ENCODE measurements at places on chromosomes 7 and 10. TPM values are rescaled to one million over a fixed set of nuclear protein-coding genes. Genes with fewer than 3 reads are reported as not detected.

Gene EPO
- total RNA-seq: not detected

DNA sequence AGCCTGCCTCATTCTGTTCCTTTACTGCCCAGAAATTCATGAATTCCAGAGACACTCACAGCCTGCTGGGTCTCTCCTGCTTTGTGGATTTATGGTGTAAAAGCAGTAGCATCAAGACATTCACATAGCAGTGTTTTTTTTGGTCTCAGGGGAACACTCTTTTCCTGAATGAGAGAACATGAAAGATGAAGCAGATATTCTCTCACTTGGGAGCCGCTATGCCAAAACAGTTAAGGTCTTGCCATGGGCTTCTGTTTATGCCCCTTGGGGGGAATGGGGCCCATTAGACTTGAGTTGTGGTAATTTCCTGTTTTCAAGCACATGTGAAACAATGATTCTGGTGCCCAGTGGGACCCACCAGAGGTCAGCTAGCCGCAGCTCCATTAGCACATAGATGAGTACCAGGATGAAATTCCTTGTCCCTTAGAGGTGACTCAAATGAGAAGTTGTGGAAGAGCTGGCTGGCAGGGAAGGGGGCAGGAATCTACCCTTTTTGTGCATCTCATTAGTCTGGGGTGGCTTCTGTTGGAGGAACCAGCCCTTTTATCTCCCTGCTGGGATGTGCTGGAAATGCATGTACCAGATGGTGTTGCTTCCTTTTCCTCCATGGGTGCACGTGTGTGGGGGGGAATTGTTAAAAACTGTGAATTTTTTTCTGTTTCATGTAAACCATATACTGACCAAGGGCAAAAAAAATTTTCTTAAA is 13.3 kb downstream of the BMPER start:
- no peak for DNase-seq

Gene AQP1
- total RNA-seq: 191 TPM

DNA sequence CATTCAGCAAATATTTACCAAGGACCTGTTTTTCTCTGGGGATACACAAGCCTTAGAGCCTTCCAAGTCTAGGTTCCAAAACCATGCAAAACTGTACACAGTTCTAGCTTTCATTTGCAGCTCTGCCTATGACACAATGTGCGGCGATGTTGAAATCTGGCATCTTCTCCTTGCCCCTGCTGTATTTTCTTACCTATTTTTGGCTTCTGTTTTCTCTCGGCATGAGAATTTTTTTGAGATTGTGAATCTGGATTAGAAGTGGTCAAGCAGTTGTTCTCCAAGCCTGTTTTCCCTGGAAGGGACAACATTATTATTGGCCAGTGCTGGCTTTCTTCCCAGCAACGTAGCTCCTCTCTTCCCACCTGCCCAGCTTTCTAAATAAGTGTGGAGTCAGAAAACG is 176.3 kb downstream of the CREB5 start:
- DNase-seq: no peak

DNA sequence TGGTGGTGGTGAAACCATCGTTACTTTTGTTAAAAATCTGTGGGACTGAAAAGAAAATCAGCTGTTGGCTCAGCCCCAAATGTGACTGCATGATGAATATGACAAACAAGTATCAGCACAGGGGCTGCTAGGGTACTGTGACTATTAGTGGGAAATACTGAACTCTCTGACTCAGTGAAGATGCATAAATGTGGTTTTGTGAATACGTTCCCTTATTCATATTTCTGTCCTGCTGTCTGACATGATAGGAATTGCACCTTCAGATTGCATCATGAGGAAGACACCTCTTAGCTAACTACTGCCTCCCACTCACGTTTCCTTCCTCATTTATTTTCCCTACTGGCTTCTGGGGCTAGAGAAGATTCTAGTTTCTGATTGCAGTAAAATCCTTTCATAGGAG is 1.4 kb downstream of the CLEC5A start:
- DNase-seq: no peak

- no peak for DNase-seq
These were observed 1.1 kb downstream of the SNX13 start for GRCh38 chr7:17939211-17939605.

DNA sequence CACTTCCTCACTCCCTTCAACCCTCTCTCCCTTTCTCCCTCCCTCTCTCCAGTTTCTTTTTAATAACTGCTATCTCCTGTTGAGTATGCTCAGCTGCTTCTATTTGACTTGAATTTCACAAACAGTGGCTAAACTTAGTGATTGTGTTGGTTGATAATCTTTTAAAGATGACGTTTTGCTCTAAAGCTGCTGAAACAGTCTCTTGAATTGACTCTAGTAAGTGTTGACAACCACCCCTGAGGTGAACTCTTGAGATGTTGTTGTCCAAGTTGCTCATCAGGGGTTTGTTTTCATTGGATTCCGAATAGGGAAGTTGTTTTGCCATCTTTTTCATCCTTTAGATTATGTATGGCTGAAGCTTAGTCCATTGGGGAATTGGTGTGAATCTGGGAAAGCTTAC is 176.2 kb downstream of the TWIST1 start:
- DNase-seq: no peak

Gene CXCL12
- 81.9 TPM for total RNA-seq

Gene ZNF282
- total RNA-seq: 14.0 TPM

GRCh38 chr7:55065511-55066229 is 46.9 kb downstream of the EGFR start:
- DNase-seq: no peak

DNA sequence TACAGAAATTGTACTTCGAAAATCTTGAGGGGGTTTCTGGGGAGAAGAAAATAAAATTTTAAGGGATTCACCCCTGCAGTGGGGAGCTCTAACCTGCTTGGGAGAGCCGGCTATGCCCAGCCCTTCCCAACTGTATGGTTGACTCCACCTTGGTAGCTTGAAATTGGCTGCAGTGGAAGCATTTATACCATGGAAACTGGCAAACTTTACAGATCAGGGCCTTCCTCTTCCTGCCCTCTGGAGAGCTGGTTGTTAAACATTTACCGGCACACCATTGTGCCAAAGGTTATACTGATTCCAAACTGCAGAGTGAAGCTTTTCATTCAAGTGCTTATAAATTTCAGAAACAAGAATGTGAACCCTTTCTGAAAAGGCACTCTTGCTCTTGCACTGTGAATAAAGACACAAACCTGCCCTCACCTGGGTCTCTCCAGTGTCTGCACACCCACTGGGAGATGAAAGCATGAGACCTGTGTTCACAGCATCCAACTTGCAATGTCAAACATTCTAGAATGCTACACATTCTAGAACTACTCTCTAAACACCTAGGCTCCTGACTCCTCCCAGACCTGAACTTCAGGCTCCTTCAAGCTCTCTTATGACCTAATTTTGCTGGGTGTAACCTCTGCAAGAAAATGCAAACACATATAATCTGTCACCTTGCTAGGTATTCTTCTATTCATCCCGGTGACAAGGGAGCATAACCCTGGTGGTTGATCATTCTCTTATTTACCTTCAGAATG is 44.7 kb downstream of the ABLIM1 start:
- DNase-seq: no peak

Measured in sigmoid colon (tissue), 7 donors.